Activated CD4-positive, alpha-beta T cell treated with anti-CD3 and anti-CD28 coated beads, Interleukin-2, amount 50 U/mL, for 4 hours (primary cell): ENCODE measurements at places on chromosomes 6 and 20.

- DNase-seq, result no peak
Observed at GRCh38 chr6:128370072-128370471, 150.3 kb downstream of the PTPRK start.

DNA sequence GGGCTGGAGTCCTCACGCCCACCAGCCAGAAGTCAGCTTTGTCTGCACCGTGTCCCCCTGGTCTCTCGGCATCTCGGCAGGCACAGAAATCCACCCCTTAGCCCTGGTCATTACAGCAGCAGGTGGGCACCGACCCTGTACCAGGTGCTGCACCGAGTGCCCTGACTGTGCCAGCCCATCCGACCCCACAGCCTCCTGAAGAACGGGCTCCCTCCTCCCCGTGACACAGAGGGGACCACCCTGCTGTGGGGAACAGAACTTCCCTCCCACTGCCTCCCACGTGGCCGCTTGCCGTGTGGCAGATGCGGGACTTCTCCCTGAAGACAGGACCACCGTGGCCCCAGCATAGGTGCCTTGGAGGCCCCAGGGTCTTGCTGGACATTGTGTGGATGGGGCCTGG lies 161.2 kb downstream of the TAF4 start:
- no peak for DNase-seq

DNA sequence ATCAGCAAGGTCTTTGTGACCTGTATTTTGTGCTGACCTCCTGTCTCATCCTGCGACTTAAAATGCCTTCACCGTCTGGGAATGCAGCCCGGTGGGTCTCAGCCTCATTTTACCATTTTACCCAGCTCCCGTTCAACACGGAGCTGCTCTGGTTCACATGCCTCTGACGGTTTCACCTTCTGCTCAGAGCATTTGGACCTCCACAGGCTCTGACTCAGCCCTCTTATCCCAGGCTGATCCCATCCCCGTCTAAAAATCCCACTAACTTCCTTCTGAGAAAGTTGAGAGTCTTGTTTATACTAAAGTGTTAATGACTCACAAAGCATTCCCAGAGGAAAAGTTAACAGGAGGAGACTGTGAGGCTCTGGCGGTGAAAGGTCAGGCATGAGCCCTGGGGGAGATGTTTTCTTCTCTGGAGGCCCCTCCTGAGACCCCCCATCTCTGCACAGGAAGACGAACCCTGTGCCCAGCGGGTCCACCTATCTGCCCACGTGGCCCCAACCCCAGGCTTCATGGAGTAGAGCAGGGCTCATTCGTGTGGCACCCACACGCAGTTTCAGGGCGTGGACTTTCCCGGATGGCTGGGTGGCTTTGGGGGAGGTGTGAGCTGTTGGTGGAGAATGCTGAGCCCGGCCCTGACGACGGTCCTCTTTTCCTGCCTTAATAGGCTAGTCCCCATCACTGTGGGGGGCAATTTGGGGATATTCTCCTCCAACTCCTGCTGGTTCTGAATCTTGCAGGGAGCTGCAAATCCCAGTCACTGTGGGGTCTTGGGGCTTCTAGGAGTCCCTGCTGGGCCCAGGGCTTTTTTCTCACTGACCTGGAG lies 3.3 kb upstream of the BIRC7 start:
- DNase-seq, result no peak

- DNase-seq, result no peak
Observed at GRCh38 chr6:136958168-136958567, 36.1 kb downstream of the SLC35D3 start.

- no peak for DNase-seq
Observed at GRCh38 chr20:703006-703405, 27.4 kb upstream of the SCRT2 start.

GRCh38 chr20:46644733-46645132 lies 6.5 kb downstream of the SLC13A3 start:
- DNase-seq, result no peak

DNA sequence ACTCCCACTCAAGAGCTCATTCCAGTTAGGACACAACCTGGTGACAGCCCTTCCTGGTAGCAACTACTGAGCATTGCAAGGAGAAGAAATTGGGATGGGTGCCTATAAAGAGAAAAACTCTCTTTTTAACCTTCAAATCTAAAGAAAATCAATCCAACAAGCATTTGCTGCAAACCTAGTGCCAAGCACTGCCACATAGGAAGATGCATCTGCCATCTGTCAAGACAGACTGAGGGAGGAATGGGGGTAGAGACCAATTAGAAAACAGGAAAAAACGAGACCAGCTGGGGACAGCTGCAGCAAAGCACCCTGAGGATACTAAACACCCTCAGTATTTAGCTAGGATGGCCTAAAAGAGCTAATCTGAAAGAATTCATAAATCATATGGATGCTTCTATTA lies 27.9 kb downstream of the HLA-DMB start:
- no peak for DNase-seq

DNA sequence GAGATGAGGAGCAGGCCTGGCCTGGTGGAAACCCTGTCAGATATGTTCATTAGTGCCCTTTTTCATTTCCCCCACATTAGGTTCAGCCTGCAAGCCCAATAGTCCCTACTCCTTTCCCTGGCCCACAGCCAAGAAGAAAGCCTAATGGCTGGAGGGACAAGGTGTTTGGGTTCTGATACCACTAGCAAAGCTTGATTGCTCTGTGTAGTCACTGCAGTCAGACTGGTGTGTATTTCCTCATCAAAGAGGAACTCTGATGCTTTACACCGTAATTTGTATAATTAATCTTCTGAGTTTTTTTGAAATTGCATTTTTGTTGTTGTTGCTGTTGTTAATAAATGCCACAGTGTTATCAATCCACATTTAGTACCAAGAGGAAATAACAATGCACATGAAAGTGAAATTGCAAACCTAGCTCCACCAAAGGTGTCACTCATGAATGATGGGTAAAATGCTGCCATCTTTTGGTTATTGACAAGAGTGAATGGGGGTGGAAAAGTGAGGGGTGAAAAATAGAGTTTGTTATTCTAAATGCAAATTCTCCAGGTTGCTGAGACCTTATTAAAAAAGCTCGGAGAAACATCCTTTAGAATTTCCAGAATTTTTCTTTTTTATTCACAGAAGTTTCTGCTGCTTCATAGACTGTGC lies 320.2 kb upstream of the POU3F2 start:
- DNase-seq, result no peak

GRCh38 chr6:160275511-160276003 lies 16.9 kb upstream of the SLC22A2 start:
- DNase-seq, result no peak

DNA sequence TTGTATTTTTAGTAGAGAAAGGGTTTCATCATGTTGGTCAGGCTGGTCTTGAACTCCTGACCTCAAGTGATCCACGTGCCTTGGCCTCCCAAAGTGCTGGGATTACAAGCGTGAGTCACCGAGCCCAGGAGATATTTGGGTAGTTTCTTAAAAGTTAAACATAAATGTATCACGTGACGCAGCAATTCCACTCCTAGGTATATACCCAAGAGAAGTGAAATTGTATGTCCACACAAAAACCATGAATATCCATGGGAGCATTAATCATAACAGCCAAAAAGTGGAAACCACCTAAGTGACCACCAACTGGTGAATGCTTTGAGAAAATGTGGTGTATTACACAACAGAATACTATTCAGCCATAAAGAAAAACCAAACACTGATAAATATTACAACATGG lies 164.8 kb downstream of the MRPL14 start:
- no peak for DNase-seq

GRCh38 chr6:6806844-6807518 lies 218.5 kb downstream of the LY86 start:
- DNase-seq, result no peak

- DNase-seq, result no peak
Observed at GRCh38 chr20:46803123-46804020, 91.3 kb upstream of the EYA2 start.

GRCh38 chr6:54981276-54981609 lies 134.7 kb downstream of the FAM83B start:
- no peak for DNase-seq

DNA sequence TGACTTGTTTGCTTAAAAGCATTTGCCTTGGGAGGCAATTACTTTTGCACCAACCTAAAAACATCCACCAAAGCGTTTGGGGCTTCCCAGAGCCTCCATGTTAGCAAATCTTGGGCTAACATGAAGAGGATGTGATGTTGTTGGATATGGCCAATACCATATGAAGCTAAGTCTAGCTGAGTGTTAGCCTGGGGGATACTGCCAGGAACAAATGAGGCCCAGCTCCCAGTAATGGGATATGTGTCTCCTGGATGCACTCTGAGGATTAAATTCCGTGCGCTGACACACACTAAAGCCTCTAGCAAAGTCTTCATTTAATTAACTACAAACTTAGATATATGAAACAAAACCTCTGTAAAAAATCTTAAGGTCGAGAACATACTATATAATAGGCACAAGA lies 35.3 kb upstream of the HBS1L start:
- DNase-seq, result no peak

DNA sequence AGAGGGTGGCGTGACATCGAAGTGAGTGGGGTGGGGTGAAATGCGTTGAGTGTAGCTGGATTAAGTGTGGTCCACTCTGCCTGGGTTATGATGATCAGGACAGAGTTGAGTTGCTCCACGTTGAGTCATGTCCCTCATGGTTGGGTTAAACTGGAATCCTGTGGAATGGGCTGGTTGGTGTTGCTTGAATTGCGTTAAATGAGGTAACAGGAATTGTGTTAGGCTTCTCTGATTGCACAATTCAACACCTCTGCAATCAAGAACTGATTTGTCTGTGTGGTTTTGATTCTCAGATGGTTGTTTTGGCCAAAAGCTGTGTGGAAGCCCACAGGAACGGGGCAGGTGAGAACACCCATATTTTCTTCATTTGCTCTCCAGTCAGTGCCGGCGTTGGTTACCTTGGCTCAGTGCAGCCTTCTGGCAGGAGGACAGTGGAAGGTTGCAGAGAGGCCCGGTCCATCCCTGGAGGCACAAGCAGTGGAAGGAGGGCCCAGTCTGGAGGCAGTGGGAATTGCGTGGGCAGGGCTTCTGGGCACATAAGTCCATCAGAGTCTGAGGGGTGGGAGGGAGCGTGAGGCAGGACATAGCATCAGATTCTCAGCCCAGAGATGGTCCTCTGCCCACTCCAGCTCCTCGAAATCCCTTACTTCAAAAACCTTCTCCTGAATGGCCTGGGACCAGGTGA lies 11.6 kb downstream of the NOTCH4 start:
- no peak for DNase-seq

- DNase-seq, result no peak
Observed at GRCh38 chr6:20229881-20230280, 17.6 kb upstream of the MBOAT1 start.

GRCh38 chr6:151443911-151444621 lies 7.9 kb downstream of the RMND1 start:
- no peak for DNase-seq

GRCh38 chr6:138772596-138773176 lies 883 bp upstream of the CCDC28A start:
- no peak for DNase-seq

- no peak for DNase-seq
Observed at GRCh38 chr20:24469116-24469893, at the start of gene SYNDIG1. SYNDIG1 (plus strand) TSS chr20:24469629; CDS start chr20:24543098, 73,469 bp downstream.

- DNase-seq, result no peak
Observed at GRCh38 chr6:163900570-163900969, 486.1 kb downstream of the QKI start.

DNA sequence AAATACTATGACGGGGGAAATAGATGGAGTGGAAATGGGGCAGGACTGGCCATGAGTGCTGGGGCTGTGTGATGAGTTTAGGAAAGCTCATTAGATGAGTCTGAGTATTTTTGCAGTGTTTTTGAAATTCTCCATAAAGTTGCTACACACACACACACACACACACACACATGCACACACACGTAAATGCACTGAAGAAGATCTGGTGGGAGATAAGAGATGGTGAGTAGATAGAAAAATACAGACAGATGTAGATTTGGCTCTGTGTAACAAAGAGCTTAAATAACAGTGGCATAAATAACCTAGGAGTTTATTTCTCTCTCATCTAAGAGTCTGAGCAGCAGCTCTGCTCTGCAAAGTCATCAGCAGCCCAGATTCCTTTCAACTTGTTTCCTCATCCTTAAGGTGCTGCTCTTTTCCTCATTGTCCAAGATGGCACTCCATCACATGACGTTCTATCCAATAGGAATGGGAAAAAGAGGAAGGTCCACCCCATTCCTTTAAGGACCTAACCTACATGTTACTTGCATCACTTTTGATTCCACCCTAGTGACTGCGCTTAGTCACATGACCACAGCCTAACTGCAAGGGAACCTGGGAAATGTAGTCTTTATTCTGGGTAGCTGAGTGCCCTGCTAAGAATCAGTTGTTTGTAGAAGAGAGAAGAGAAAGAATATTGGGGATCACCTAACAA lies 76.4 kb downstream of the EYA2 start:
- no peak for DNase-seq

DNA sequence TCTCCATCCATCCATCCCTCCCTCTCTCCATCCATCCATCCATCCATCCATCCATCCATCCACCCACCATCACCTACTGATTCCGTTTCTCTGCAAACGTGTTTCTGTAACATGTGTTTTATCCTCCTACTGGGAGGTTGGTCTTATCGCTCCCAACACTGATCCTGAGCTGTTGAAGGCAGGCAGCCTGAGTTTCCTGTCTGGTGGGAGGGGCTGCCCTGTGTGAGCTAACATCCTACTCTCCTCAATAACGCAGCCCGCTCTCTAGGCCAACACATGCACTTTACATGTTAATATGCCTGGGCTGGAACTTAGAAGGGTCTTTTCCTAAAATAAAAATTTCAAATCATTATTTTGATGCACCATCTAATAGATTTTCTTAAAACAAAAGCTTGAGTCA lies 126.5 kb downstream of the WDR27 start:
- DNase-seq, result no peak

GRCh38 chr6:129647044-129647443 lies 62.9 kb downstream of the ARHGAP18 start:
- no peak for DNase-seq

GRCh38 chr6:55569638-55570037 lies 9.4 kb downstream of the HMGCLL1 start:
- DNase-seq, result no peak

- DNase-seq, result no peak
Observed at GRCh38 chr6:116578335-116578734, 7.0 kb downstream of the RWDD1 start.

DNA sequence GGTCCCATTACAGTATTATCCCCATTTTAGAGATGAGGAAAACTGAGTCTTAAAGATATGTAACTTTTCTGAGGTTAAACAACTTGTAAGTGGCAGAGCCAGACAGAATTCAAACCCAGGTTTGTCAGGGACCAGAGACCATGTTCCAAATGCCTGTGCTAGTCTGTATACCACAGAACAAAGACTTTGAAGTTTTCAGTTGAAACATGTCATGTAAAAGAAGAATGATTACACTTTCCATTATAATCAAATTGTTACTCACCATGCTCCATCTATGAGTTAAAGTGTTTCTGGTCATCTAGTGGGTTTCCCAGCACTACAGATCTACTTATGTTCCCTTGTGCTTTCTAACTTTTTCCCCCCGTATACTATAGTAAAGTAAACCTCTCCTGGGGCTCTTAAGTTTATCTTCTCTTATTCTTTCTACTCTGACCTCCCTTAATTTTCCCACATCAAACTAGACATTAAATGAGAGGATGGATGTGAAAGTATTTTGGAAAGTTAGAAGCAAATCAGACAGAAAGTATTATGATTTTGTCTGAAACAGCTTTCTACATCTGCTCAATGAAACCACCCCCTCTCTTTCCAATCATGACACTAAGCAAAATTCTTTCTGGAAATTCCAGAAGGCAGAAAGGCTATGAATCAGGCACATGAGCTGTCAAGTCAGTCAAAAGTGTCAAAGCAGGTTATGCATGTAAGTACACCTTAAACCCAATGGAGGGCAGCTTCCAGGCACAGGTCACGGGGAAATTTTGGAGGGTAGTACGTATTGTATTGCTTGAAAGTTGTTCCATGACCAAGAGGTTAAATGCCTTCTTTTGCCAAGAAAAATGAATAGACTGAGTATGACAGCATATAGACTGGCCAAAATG lies 132.7 kb upstream of the MAP3K7 start:
- no peak for DNase-seq
